ENCODE measurements at places on chromosomes 3 and 15.

GRCh38 chr15:60076045-60076444 is 71.9 kb downstream of the FOXB1 start:
- DNase-seq = no peak

DNA sequence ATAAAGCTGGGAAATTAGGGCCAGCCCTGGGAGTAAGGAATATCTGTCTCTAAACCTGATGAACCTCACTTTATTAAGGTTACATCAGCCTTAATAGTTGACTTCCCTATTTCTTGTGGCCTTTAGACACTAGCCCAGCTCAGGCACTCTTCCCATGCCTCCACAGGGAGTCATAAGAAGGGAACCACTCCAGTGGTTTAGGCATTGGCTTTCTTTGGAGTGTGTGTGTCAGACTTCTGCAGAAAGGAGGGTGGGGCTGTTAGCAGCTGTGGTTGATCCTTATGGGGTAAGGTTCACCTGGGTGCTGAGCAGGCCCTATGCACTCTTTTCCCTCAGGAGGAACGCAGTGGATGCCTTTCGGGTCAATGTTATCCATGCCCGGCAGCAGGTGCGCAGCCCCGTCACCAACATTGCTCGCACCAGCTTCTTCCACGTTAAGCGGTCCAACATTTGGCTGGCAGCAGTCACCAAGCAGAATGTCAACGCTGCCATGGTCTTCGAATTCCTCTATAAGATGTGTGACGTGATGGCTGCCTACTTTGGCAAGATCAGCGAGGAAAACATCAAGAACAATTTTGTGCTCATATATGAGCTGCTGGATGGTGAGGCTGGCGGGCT is 4.0 kb downstream of the AP2M1 start:
- no peak for DNase-seq

- DNase-seq = no peak
Observed at GRCh38 chr15:95698230-95698629, 632.3 kb upstream of the NR2F2 start.

DNA sequence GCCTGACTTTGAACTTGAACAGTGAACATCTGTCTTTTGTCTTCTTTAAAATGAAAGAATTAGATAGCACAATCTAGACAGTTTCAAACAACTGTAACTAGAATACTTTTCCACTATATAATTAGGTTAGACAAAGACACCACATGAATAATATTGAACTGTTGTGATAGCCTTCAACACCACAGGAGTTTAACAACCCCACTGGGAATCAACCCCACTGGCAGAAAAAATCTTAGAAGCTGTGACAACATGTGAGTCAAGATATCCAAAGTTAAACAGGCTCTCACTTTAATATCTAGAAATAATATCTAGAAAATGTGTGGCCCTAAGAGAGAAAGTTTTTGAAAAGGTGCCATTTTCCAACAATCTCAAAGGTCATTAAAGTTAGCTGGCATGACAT is 64.4 kb upstream of the PRICKLE2 start:
- DNase-seq = no peak

GRCh38 chr3:58216496-58217195 is 5.9 kb upstream of the DNASE1L3 start:
- DNase-seq = no peak
